CD4-positive, alpha-beta T cell treated with Interleukin-1 beta for 1 hour (primary cell): ENCODE measurements at places on chromosomes 12 and 14.
A peak's percentile ranks its signal among the peaks of the same experiment; 100 is the strongest.

- DNase-seq, result peak; percentile 71
Observed at GRCh38 chr12:132488127-132489077, 1.5 kb upstream of the FBRSL1 start.

GRCh38 chr14:42533476-42533875 is 926.8 kb downstream of the LRFN5 start:
- DNase-seq, result no peak

- no peak for DNase-seq
Observed at GRCh38 chr12:34298971-34299801, 276.9 kb downstream of the ALG10 start.

DNA sequence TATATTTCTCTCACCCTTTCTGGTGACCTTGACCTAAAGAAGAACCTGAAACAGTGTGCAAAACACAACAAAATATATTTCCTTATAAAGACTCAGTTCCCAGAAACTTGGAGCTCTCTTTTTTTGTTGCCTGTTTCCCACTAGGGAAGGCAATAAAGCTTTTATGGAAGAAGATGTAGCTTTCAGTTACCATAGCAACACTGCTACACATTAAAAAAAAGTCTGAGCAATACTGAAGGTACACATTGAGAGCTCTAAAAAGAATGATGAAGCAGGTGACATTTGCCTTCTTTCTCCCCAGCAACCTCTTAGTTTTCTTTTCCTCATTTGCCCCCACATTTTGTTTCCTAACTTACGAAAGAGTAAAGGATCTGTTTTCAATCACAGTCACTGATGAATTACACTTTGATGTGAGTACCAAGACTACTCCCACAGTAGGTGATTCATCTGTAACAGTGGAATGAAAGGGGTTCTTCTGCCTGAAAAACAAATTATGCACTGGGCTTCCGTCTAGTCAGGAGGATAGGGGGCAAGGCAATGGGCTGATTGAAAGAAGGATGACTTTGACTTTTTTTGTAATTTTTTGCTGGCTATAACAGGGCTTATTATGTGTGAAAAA is 1.1 kb upstream of the CATSPERB start:
- DNase-seq, result no peak

DNA sequence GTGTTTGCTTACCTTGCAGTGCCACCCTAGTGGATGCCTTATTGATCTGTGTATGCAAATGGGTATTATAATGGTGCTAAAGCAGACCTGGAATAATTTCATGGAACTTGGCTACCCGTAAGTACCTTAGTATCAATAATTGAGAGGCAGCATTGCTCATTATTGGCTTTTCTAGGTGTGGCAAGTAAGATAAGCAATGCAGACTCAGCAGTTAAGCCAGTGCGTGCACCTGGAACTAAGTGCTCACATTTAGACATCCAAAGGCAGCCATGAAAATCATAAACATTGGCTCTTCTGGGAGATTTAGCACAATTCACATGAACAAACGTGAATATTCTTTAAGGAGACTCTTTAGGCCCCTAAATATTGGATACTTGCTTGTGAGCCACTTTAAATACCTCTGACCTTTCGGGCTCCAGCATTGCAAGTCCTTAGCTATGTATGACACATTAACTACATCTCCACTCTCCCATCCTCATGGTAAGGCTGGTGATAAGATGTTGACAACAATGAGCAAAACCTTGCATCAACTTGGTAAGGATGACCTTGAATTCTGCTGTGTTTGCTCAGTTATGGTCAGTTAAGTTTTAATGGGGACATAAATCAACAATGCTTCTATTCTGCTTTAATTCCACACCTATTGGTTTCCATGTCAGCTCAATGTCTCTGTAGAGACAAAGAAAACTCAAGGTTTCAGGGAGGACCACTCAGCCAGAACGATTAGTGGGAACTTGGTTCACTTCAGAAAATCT is 112.0 kb downstream of the SLC5A8 start:
- DNase-seq, result no peak

GRCh38 chr12:107386569-107386968 is 293.2 kb upstream of the CRY1 start:
- DNase-seq, result no peak

- DNase-seq, result no peak
Observed at GRCh38 chr14:94101748-94102147, 8.8 kb upstream of the IFI27 start.

DNA sequence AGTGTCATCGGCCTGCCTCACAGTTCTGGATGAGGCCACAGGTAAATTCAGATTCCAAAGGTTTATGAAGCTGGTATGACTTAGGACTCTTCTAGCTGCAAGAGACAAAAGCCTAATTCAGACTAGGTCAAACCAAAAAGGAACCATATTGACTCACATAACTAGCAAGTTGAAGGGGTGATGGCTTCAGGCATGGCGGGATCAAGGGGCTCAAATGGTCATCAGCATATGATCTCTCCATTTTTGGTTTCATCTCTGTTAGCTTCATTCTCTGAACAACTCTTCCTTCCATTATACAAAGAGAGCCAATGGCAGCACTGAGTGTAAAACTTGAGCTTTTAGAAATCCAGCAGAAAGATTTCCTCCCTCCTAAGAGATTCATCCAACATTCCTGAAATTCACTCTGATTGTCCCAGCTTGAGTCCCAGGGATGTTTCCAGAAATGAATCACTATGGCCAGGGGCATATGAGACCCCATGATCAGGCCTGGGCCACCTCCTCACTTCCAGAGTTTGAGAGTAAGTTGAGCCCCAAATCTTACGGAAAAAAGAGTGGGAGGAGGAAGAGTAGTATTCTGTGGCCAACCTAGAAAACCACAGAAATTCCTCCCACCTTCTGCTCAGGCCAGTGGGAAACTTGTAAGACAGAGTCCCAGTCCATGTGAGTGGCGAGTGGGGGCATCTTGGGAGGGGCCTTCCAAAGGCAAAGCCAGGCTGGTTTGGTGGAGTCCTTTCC is 2.0 kb upstream of the MAP1LC3B2 start:
- no peak for DNase-seq
